ENCODE measurements at places on chromosomes 7 and 10. TPM values are rescaled to one million over a fixed set of nuclear protein-coding genes. Genes with fewer than 3 reads are reported as not detected.

The NKX1-2 gene
- not detected for total RNA-seq

The GIMAP8 gene
- 18.3 TPM for total RNA-seq

The DDIT4 gene
- 245 TPM for total RNA-seq

The SPDYE2 gene
- 0.29 TPM for total RNA-seq

The SLC39A12 gene
- not detected for total RNA-seq

The ZNF804B gene
- total RNA-seq, result not detected

The ACSM6 gene
- total RNA-seq, result not detected

The NME8 gene
- not detected for total RNA-seq

The CPA4 gene
- total RNA-seq, result 0.91 TPM

The WIPF3 gene
- total RNA-seq, result 4.7 TPM

The RHBDD2 gene
- 208 TPM for total RNA-seq

The TLL2 gene
- total RNA-seq, result 0.11 TPM

The IFIT1 gene
- 61.7 TPM for total RNA-seq

The CHST15 gene
- 43.8 TPM for total RNA-seq

The STEAP4 gene
- total RNA-seq, result 255 TPM

The OR2A1 gene
- total RNA-seq, result 0.11 TPM

The XPNPEP1 gene
- 72.2 TPM for total RNA-seq

The C10orf71 gene
- not detected for total RNA-seq

The COBL gene
- 0.22 TPM for total RNA-seq

The TAS2R5 gene
- 0.43 TPM for total RNA-seq

The SMC3 gene
- 34.6 TPM for total RNA-seq

The PTN gene
- total RNA-seq, result 3.2 TPM

The NPY gene
- total RNA-seq, result 2.6 TPM

The CCDC3 gene
- 1.8 TPM for total RNA-seq

The MKX gene
- total RNA-seq, result 1.8 TPM

The ATP6V0A4 gene
- not detected for total RNA-seq

The AZGP1 gene
- 1.8 TPM for total RNA-seq

The RPEL1 gene
- total RNA-seq, result not detected

The LIPM gene
- total RNA-seq, result not detected

The GCK gene
- total RNA-seq, result 0.18 TPM

The PTPN20 gene
- total RNA-seq, result 4.3 TPM

The CACNA2D1 gene
- 18.6 TPM for total RNA-seq

The TBX20 gene
- 9.4 TPM for total RNA-seq

The SPDYE16 gene
- total RNA-seq, result not detected

The MAGI2 gene
- total RNA-seq, result 7.7 TPM

The MBLAC1 gene
- 1.5 TPM for total RNA-seq

The OR2A5 gene
- not detected for total RNA-seq

The OR2A12 gene
- not detected for total RNA-seq

The UBTD1 gene
- 14.7 TPM for total RNA-seq

The NFKB2 gene
- 19.9 TPM for total RNA-seq

The NEUROG3 gene
- 0.28 TPM for total RNA-seq

The PDE1C gene
- 0.88 TPM for total RNA-seq

The VWDE gene
- 0.94 TPM for total RNA-seq

The ERVW-1 gene
- not detected for total RNA-seq
